Omental fat pad (tissue), 4 donors: ENCODE measurements at places on chromosomes 4 and X. TPM values are rescaled to one million over a fixed set of nuclear protein-coding genes. Genes with fewer than 3 reads are reported as not detected.

GRCh38 chrX:68345025-68345424 lies 88.3 kb downstream of the OPHN1 start:
- DNase-seq: no peak

DNA sequence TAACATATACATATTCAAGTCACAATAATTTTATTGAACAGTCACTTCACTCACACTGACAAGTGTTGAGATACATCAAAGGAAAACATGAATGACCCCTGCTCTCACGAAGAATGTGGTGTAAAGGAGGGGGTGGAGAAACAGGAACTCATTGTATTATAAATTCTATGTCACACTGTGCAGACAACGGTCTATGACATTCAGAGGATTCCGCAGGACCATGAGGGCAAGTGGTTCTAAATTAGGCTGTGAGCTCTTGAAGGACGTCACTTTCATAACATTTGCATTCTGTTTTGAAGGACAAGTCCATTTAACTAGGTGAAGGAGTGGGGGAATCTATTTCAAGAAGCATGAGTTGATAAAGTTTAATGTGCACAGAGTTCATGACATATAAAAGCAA lies 415.2 kb upstream of the HS3ST1 start:
- no peak for DNase-seq

The NUDT11 gene
- total RNA-seq: 2.6 TPM

The PPARGC1A gene
- total RNA-seq: 7.2 TPM
